ENCODE measurements at places on chromosomes 12 and 14.

DNA sequence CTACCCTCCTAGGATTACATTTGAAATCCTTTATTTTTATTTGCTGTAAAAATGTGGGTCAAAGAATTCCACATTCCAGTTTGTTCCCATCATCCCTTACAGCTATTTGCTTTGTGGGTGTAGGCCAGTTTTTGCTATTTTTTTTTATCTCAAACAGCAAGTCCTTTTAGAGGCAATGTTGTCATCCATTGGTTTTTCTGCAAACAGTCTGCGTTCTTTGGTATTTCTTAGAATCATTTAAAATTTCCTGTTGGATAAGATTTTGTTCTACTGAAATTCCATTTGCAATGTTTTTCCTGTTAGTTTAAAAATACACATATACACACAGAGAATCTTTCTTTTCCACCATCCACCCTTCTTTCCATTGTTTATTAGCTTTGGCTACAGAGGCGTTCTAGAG lies 53.3 kb upstream of the STK38L start:
- no peak for DNase-seq

DNA sequence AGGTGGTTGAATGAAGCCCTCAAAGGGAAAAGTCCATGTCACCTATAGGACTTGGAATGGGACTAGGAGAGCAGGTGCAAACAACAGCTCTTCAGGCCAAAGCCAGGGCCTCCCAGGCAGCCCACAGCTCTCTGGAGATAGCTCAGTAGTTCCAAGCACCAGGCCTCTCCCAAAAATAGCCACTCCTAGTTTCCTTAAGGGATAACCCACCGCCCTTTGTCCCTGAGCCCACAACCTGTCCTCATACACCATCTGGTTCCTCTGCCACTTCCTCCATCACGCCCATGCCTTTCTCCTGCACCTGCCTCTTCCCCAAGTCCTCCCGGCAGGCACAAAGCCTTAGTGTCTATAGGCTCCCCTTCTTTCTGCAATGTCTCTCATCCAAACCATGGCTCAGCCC lies 2.1 kb downstream of the RAB15 start:
- DNase-seq = no peak

DNA sequence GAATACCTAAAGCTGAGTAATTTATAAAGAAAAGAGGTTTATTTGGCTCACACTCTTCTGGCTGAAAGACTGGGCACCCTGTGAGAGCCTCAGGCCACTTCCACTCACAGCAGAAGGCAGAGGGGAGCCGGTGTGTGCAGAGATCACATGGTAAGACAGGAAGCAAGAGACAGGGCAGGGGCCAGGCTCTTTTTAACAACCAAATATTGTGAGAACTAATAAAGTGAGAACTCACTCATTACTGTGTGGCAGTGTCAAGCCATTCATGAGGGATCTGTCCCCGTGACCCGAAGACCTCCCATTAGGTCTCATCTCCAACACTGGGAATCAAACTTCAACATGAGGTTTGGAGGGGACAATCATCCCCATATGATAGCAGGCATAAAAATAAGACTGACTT lies 180.8 kb upstream of the DIO3 start:
- no peak for DNase-seq

GRCh38 chr12:103205906-103206305 lies 248.4 kb downstream of the ASCL1 start:
- no peak for DNase-seq

- no peak for DNase-seq
Measured at GRCh38 chr12:110371408-110372055, 32.0 kb downstream of the ANAPC7 start.

- no peak for DNase-seq
Measured at GRCh38 chr12:99436584-99436983, 211.0 kb upstream of the GARIN6 start.

GRCh38 chr12:91347481-91348214 lies 165.0 kb upstream of the DCN start:
- DNase-seq = no peak
